Skeletal muscle cell (primary cell): ENCODE measurements at places on chromosomes 6 and 20.

DNA sequence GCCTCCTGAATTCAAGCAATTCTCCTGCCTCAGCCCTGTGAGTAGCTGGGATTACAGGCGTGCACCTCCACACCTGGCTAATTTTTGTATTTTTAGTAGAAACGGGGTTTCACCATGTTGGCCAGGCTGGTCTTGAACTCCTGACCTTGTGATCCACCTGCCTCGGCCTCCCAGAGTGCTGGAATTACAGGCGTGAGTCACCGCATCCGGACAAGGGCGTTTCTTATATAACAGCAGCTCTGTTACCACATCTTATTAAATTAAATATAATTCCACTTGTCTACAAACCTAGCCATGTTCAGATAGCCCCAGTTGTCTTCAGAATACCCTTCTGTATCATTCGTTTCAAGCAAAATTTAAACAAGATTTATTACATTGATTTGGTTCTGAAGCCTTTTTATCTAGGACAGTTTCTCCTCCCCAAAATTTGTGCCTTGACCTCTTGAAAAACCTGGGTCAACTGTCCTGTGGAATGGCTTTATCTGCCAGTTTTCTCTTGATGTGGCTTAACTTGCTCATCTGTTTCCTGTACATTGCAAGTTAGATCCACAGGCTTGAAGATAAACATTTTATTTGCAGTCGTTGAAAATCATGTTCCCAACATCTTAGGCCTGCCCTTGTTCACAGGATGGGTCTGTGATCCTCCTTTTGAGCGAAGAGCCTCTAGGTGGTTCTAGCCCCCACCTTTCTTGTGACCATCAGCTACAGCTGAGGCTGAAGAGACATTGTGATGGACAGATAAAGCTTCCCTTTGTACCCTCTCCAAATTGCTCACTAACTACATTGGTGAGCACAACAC is 132.2 kb downstream of the ARID1B start:
- DNase-seq = no peak

- no peak for DNase-seq
These were observed 716.4 kb upstream of the MARCKS start for GRCh38 chr6:113140721-113141120.

DNA sequence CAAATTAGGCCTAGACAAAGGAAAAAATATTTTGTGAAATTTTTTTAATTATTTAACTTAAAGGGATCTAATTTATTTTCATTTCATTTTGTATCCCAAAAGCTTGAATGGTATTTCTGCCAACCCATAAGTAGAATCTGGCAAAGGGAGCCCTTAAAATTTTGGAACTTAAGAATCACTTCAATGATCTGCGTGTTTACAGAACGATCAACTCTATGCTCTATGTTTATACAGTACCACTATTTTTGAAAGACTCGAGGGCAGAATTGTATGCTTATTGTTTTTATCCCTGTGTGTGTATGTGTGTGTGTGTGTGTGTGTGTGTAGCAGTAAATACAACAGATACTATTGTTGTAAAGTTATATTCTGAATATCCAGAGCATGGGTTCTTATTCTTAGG is 39.2 kb downstream of the METTL24 start:
- DNase-seq = no peak

GRCh38 chr6:41626917-41627316 is 11.4 kb upstream of the MDFI start:
- DNase-seq = no peak

DNA sequence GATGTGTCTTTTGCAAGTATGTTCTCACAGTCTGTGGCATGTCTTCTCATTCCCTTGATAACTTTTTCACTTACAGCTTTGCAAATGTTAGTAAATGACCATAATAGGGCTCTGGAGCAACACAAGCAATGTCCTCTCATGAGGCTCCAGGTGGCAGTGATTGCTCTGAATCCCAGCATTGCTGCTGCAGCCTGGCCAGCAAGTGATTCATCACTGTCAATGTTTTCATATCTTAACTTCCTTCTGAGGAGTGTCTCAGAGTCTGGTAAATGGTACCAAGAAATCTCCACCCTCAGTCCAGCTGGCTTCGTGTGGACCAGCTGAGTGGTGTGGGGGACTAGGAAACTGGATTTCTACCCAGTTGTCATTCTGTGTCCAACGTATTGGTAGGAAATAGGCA is 139.6 kb downstream of the MYLK4 start:
- no peak for DNase-seq

DNA sequence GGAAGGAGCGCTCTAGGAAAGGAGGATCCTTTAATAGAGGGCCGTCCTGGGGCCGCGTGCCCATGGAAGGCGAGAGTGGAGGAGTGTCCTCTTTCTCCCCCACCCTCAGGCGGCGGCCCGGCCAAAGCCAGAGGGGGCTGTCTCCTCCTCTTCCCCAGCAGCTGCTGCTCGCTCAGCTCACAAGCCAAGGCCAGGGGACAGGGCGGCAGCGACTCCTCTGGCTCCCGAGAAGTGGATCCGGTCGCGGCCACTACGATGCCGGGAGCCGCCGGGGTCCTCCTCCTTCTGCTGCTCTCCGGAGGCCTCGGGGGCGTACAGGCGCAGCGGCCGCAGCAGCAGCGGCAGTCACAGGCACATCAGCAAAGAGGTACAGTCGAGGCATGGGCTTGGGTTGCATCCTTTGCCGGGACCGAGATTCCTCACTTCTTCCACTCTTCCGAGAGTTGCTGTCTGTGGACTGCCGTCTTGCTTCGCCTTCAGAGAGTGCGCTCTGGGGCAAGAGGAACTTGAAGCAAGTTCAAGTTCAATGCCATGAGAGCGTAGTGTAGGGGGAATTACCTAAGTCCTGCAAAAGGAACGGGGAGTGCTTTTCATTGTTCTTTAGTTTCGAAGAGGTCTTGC is at the start of gene LAMA2:
TSS of gene LAMA2 (plus strand) at position 148 of the 621 bp plus-strand sequence. CDS start at position 256, 108 bp downstream.
- DNase-seq = peak; percentile 33

- DNase-seq = no peak
These were observed 24.8 kb downstream of the ADTRP start for GRCh38 chr6:11753798-11754197.

DNA sequence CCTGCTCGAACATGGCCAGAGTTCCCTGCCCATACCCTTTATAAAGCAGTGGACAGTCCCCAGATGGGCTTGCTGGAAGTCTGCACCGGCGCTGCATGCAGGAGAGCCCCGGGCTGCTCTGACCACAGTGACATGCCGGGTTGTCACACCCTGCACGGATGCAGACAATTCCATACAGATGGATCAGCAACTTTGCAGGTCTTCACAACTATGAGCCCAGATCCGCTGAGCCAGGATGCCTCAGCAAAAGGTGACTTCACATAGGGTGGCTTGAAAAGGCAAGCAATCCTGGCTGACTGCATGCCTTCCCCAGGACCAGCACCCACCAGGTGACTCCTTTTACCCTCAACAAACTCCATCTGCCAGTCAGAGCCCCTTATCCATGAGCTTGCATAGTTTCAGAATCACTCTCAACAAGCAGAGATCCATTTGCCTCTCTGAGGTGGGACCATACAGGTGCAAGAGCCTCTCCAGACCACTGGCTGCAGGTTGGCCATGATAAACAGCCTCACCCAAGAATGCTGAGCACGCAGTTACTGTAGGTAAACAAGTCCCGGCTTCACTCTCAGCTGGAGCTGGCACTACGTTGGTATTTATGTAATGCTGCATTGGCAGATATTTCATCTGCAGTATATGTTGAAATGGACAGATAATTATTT is 183.0 kb upstream of the QKI start:
- DNase-seq = no peak

DNA sequence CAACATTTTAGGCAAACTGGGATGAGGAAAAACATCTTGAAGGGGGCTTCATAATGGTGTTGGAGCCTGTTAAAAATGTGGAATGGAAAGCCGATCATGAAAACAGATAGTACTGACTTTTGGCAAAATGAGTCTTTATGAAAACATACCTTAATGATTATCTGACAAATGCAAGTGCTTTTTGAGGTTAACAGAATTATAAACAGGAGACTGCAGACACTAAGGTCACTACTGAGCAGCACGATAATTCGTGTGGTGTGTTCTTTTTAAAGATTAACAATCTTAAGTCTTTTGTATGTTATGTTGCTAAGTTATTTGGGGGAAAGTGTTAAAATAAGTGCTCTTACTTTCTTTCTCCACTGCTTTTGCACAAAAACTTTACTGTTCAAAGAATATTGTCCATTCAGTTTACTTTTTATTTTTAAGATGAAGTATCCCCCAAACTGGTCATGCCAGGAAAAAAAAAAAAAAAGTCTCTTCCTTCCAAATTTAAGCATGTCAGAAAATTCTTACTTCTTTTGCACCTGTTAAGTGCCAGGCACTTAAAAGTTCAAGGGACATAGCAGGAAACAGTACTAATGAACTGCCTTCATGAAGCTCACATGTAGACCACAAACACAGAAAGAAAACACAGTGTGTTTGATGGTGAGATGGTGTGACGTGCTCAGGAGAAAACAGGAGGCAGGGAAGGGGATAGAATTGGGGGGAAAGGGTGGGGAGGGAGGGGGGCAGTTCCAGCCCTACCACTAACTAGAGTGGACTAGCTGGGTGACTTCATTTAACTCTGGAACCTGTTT is 73.2 kb downstream of the CDYL start:
- DNase-seq = no peak

- DNase-seq = no peak
These were observed 398.0 kb downstream of the CDKAL1 start for GRCh38 chr6:20932284-20932683.

DNA sequence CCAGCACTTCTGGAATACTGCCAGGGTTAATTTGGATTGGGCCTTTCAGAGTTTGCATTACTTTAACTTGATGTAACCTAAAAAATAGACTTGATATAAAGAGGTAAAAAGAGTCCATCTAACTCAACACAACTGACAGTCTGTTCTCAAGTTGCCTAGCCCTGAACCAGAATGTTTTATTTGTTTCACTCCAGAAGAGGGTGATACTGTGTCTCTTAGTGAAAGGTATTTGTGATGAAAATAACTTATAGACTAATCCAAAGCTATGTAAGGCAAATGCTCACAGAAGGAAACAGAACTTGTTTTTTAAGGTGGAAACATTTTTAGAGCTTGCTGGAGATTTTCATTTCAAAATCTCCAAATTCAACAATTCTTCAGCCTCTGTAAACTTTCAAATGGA is 469.1 kb upstream of the RUNX2 start:
- DNase-seq = no peak

DNA sequence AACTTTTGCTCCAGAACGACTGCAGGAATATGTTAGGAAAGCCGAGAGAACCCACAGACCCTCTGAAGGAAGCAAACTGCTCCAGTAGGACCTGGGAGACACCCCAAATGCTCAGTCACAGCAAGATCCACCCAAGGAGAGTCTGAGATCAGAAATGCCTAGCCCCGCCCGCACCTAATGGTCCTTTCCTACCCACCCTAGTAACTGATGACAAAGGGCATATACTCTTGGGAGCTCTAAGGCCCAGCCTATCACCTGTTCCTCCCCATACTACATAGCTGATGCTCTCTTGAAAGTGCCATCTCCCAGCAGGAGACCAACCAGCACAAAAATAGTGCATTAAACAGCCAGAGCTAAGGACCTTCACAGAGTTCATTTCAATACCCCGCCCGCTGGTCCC is 67.6 kb downstream of the CD2AP start:
- DNase-seq = no peak

GRCh38 chr20:50636601-50637540 is 54.5 kb downstream of the RIPOR3 start:
- DNase-seq = no peak

GRCh38 chr20:21286775-21287174 is 16.4 kb upstream of the XRN2 start:
- DNase-seq = no peak

DNA sequence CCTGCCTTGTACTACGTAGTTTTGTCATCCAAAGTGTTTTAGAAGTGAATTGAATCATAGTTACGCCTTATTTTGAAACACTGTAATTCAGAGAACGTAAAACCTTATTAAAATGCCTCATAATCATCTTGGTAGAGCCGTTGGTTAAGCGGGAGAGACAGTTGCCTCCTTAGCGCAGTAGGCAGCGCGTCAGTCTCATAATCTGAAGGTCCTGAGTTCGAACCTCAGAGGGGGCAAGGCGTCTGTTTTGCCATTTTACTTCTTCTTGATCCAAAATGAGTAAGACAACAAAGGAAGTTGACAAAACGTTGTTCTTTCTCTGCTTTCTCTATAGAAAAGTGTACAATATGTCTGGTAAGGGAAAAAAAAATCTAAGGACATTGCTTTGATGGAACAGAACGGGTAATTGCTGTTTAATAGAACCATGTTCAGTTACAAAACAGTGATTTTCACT is 20.7 kb upstream of the TRIM27 start:
- no peak for DNase-seq

DNA sequence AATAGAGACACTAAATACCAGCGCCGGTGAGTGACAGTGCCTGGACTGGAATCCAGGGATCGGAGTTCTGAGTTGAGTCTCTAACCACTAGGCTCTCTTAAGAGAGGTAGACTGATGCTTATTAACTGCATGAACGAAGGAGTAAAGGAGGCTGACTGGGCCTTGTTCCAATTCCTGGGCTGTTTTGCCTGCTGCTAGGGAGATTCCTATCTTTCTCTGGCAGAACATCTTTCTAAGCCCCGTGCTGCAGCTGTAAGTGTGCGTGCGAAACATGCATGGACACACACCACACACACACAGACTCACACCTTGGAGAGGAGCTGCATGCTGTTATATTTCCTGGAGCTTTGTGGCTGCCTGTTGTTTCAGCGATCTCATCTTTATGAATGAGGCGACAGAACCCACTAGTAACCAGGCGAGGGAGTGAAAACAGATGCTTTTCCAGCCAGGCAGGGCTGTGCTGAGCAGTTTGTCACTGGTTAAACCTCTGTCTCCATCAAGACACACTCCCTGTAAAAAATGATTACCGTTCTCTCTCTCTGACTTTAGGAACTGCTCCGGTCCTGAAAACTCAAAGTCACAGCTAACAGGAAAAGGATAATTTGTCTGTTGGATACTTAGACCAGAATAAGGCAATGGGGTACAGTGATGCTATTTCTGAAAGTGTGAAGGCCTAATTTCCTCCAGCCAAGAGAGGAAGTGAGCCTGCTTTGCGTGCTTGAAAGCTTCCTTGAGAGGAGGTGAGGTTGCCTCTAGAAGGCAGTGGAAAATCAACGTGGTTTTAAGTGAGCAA is 157.4 kb upstream of the ZNF217 start:
- DNase-seq = peak; percentile 92

DNA sequence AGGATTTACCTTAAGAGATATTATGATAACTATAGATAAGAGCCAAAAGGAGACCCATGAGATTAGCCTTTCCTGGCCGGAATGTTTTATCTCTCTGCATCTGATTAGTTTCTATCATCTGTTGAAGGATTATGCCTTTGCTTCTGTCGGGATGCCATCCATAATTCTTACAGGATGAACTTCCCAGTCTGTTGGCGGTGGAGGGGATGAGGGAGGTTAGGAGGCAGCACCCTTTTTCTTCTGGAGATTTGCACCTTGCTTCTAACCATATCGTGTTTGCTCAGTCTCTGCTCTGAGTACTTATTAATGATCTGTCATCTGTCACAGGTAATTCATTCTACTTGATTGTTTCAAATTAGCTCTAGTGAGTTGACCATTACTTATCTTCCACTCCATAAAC is 292.1 kb downstream of the KHDC1L start:
- no peak for DNase-seq

- DNase-seq = no peak
These were observed 123.5 kb downstream of the THBS2 start for GRCh38 chr6:169130113-169130512.
